ENCODE measurements at places on chromosomes 4 and X.

- DNase-seq, result no peak
These were observed 11.6 kb upstream of the TMEM128 start for GRCh38 chr4:4259484-4260100.

GRCh38 chr4:26729027-26729426, 131.6 kb upstream of the STIM2 start:
- no peak for DNase-seq

DNA sequence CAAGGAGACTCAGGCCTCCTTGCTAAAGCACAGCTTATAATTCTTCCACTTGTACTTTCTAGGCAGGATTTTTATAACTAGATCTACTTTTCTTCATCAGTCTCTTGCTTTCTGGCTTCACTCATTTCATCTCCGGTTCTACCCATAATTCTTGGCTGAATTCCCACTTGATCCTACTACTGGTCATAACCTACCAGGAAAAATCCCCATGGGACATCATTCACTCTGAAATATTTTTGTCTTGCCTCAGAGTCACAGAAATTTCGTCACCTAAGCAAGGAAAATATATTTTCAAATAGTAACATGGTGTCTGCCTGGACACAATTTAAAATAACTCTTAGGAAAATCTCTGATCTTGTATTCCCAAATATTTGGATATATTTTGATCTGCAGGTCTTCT, 122.3 kb downstream of the TEX13A start:
- DNase-seq, result no peak

GRCh38 chr4:85430226-85430625, 44.7 kb upstream of the ARHGAP24 start:
- DNase-seq, result no peak

GRCh38 chr4:58247792-58248191, 1137.6 kb upstream of the IGFBP7 start:
- DNase-seq, result no peak

DNA sequence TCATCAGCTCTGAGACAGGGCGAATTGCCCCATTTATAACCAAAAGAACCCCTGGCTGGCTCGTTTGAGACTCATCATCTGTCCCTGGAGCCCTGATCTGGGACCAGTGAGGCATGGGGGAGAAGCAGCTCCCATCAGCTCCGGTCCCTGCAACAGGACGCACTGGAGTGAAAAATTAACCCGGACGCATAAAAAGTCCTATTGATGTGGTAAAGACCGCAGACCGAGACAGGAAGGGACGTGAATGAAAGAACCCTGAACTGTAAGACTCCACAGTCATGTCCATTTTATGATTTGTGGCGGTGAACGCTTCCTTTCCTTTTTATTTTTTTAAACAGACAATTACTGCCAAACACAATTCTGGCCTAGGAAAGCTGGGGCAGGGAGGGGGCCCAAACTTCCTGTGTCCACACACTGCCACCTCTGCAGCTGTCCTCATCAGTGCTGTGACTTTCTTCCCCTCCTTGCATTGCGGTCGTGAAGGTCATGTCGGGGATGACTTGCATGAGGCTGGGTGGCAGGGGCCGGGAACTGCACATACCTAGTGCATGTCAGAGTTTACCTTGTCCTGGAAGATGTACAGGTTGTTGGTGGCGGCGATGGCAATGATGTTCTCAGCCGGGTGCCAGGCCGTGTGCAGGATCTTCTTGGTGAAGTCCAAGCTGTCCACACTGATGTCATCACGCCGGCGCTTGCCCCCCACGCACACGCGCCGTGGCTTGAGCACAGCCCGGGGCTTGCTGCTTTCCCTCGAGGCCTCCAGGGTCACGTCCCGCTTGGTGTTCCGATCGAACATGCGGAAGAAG, 53.3 kb downstream of the WFS1 start:
- no peak for DNase-seq

DNA sequence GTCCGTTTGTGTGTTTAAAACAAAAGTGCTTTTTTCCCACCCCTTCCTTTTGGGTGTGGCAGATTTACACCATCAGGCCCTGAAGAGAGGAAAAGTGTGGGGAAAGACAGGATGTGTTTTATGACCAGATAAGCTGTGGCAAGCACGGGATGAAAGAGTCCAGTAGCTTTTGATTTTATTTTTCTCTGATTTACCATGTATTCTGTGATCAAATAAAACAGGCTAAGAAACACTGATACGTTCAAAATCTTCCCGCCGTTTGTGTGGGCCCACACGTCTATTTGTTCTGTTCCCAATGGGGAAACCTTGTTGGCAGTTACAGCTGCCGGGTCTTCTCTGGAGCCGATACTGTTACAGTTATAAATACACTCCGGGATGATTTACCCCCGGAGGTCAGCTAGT, 10.8 kb downstream of the LRP2BP start:
- no peak for DNase-seq

DNA sequence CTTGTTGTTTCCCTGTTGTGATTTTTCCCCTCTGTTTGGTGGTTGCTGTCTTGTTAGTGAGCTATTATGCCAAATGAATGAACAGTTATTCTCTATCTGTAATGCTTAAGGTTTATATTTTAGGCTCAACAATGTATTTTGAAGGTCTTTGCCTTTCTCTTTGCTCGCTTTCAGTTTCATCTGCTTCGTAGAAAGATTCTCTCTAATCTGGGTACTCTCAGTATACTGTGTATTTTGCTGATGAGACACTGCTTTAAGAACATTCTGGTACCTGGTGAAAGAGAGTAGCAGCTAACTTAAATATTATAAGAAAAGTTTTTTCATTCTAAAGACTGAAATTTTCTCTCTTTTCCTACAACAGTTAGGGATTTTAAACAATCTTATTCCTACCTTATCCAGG, 1274.7 kb upstream of the PABPC4L start:
- no peak for DNase-seq

DNA sequence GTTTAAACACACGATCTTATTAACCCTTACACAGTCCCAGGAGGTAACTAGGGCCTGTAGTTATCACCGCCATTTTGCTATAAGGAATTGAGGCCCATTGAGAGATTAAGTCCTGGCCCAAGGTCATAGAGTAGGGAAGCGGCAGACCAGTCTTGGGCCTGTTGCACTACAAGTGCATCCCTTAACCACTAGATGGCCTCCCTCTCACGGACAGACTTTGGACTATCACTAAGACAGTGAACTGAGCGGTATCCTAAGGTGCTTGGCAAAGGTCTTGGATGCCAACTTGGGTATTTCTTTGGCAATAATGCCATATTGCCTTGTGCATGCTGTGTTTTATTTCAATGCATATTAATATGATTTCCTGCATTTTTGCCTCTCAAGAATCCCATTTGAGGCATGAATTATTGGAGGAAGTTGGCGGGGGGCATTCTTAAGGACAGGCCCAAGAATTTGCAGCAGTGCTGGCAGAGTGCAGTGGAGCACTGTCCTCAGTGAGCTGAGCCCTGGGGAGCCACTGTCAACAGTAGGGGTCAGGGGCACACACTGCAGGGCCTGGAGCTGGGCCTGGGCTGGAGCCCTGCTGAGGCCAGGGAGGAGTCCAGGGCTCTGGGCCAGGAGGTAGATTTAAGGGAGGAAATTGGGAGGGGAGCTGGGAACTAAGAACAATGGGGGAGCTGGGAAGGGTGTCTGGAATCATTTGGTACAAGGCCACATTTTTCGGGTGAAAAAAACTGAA, 147.4 kb downstream of the SMIM20 start:
- no peak for DNase-seq

DNA sequence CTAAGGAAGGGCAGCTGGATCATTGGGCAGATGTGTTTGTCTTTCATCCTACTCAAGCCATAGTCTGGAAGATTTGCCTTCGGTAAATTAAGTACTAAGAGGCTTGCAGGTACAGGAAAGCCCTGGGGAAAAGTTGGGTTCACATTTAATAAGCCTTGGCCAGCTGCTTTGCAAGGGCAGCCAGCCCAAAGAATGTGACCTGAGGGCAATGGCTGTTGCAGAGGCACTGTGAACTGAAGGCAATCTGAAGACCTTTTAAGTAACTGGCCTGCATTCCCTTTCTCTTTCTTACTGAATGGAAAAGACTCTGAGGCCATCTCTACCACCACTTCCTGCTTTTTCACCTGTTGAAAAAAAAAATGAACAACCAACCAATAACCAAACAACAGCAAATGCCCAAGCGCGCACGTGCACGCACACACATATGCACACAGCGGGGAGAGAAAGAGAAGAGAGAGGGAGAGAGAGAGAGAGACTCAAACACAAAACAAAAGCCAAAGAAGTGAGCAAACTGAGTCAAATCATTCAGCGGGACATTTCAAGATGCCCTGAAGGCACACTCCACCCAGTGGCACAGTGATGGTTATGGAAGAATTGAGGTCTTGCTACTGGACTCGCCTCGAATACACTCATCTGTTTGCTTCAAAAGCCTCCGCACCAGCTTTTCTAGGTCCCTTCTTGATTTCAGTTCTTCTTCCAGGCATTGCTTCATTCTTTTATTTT, 19.6 kb downstream of the CD40LG start:
- DNase-seq, result no peak

GRCh38 chr4:155889031-155889793, 14.3 kb upstream of the TDO2 start:
- DNase-seq, result no peak

GRCh38 chr4:146338512-146338911, 124.2 kb downstream of the REELD1 start:
- DNase-seq, result no peak

DNA sequence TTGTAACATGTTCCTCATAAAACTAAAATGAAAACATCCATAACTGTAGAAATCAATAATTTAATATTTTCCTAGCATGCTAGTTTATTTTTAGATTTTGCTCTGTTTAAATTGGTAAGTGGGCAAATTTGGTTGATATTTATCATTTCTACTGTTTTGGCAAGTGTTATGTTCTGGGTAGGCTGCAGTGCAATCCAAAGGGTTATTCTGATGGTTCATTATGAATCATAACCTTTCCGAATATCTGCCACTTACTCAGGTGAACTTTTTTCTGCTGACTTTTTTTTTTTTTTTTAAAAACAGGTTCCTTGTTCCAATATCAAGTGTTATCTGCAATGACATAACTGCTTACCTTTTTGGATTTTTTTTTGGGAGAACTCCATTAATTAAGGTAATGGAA, 52.0 kb downstream of the CDS1 start:
- no peak for DNase-seq

GRCh38 chrX:13430136-13430827, 110.4 kb upstream of the ATXN3L start:
- DNase-seq, result no peak

DNA sequence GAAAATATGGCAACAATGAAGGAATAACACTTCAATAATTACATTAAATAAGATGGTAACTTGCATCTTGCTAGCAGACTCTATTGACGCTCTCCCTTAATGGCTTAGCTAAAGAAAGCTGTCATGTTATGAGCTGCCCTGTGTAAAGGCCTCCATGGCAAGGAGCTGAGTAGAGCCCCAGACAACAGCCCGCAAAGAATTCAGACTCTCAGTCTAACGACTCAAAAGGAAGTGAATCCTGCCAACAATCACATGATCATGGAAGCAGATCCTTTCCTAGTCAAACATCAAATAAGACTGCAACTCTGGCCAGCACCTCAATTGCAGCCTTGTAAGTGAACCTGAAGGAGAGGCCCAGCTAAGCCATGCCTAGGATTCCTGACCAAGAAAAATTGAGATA, 157.6 kb downstream of the MAB21L2 start:
- no peak for DNase-seq

DNA sequence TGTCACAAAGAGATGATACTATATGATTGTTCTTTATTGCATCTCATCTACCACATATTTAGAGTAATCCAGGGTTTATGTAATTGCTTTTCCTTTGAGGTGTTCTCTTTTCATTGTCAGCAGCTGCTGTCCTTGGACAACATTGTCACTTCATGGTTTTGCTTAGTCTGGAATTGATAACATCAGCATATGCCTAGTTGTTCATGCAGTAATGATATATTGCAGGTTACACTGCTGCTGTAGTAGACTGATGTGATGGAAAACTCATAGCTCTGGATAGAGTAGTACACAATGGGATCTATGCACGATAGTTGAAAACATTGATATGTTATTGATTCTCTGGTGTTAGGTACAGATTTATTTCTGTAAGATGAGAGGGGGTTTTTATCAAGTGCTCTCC, 13.7 kb downstream of the NEIL3 start:
- DNase-seq, result no peak

DNA sequence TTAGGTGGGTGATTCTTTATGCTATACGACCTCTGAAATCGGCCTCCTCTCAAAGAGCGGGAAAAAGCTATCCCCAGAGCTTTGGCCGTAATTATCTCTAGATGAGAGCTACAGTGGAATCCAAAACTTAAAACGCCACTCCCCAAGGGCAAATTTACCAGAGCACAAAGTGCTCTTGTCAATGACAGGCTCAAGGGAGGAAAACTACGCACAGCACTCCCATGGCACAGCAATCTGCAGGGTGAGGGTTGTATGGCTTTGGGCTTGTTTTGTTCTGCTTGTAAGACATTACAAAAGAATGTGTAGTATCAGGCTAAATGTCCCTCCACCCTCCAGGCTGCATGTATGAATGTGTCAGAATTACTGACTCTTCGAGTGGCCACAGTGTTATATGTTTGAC, 44.0 kb downstream of the ARHGEF6 start:
- DNase-seq, result no peak

GRCh38 chrX:31993637-31994036, 921.8 kb upstream of the FTHL17 start:
- no peak for DNase-seq

DNA sequence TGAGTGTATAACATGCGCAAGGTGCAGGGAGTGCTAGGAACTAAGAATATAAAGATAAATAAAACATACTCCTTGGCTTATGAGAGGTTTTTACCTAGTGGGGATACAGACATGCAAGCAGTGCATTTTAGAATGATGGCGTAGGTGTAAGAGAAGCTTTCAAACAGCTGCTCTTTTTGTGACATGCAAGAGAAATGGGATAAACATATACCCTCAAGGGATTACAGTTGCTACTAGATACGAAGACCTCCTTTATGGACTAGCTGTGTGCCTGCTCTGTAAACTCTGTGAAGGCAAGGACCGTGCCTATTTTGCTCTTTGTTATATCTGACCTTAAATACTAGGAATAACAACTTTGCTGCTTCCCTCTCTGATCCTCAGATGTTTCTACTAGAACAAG, 39.0 kb upstream of the SLITRK4 start:
- no peak for DNase-seq

- no peak for DNase-seq
These were observed 807 bp downstream of the SEL1L3 start for GRCh38 chr4:25861951-25862410.
